ENCODE measurements at places on chromosomes 1 and 21.

DNA sequence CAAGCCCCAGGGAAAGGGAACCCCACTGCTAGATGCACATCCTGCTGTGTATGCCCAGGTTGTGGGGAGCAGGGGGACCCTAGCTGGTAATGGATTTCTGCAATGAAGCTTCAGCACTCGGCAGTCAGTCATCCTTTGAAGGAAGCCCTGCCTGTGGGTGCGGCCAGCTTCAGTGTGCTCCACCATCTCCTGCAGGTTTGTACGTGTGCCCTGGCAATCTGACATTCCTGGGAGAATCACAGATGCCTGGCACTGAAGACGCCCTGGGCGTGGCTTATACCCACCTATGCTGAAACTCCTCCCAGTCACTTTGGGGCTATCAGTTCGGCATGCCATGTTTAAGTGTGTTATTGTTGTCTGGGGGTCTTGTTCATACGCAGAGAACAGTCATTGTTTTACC is 6.8 kb downstream of the SPRR5 start:
- DNase-seq: no peak

- no peak for DNase-seq
Observed at GRCh38 chr1:110341146-110341871, 2.1 kb downstream of the RBM15 start.

DNA sequence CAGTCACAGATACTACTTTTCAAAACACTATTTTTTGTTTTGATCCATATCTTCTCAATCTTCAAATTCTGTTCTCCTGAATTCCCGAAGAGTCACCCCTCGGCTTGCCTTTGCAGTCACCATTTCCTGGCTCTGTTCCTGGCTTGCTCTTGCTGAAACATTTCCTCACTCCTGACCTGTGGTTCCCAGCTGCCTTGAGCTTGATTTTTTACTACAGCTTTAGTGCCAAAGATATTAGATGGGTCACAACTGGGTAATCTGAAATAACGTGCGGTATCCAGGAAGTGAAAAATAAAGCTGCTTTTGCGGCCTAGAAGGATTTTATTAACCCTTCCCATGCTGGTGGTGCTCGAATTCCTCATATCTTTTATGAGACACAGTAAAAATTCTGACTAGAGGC is 318.8 kb downstream of the PCP4 start:
- no peak for DNase-seq

- no peak for DNase-seq
Observed at GRCh38 chr1:217418269-217419193, 212.4 kb downstream of the GPATCH2 start.

GRCh38 chr1:221794079-221794670 is 52.3 kb upstream of the DUSP10 start:
- DNase-seq: no peak

DNA sequence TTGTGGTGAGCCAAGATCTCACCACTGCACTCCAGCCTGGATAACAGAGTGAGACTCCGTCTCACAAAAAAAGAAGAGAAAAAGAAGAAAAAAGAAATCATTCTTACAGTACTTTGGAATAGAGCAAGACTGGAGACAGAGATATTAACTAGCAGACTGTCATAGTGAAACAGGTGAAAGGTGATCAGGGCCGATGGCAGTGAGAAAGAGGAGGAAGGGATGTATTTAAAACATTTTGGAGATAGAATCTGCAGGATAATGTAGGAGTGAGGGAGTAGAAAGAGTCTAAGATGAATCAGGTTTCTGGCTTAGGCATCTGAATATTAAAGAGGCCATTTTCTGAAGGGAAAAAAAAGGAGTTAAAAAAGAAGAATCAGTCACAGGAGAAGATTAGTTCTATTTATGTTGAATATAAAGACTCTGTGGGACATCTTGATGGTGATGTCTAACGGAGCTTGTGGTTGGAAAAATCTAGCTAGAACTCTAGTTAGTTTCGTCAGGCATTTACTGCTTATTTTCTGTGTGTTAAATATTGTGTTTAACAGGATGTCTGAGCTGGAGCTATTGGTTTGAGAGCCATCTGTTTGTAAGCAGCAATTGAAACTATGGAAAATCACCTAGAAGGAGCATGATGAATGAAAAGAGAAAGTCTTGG is 28.4 kb downstream of the BCL9 start:
- DNase-seq: no peak

- DNase-seq: no peak
Observed at GRCh38 chr1:177798614-177799013, 171.2 kb downstream of the SEC16B start.

GRCh38 chr1:208536212-208536611 is 292.0 kb upstream of the PLXNA2 start:
- DNase-seq: no peak

DNA sequence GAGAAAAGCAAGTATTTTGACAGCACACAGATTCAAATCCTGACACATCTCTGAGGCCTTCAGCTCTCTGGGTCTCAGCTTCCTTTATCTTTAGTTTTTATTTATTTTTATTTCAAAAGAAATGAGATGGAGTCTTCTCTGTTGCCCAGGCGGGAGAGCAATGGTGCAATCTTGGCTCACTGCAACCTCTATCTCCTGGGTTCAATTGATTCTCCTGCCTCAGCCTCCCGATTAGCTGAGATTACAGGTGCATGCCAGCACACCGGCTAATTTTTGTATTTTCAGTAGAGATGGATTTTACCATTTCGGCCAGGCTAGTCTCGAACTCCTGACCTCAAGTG is 19.1 kb upstream of the ATP2B4 start:
- no peak for DNase-seq

DNA sequence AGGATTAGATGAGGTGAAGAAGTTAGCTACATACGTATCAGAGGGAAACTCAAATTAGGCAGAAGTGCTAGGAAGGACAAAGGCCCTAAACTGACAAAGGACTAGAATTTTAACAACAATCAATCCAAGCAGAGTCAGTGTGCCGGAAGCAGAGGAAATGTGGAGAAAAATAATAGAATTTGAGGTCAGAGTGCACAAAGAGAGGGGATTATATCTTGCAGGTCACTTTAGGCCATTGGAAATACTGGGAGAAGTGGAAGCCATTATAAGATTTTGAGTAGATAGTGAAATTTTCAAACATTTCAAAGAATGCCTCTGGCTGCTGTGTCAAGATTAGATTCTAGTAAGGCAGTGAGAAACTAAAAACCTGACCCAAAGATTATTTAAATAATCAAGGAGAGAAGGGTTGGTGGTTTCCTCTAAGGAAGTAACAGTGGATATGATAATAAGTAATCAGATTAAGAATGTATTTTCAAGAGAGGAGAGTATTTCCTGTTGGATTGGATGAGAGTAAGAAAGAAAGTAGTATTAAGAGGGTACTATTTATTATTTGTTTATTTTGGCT is 889.2 kb upstream of the NCAM2 start:
- no peak for DNase-seq

DNA sequence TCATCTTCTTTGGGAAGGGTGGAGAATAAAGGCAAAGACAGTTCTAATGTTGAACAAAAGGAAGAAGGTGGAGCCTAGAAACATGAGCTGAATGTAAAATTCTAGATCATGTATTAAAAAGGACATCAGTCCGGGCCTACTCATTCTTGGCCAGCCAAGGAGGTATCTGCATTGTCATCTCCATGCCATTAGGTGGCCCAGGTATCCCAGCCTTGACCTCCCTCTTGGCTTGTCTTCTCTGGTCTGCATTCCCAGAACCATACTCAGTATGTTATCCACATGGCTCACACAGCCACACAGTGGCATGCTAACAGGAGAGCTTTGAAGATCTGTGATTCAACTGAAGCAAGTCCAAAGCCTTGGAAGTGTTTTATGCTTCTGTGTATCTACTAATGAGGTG is 369.8 kb upstream of the KAZN start:
- no peak for DNase-seq

DNA sequence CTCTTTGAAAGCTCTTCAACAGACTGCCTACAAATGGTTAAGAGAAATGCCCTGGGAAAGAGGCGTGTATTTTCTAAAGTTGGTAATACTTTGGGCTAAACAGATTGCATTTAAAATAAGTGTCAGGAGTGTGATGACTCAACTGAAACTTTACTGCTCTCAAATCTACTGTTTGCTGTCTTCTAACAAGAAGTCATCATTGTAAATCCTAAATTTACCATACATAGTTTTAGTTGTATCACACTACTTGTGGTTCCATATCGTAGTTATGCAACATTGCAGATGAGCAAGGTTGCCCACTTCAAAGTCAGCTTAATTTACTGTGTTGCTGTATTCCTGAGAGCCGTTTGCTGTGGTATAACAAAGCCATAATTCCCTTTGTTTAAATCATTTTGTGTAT is 59.6 kb downstream of the RGS21 start:
- no peak for DNase-seq

GRCh38 chr1:89918127-89918793 is 76.7 kb upstream of the ZNF326 start:
- peak; percentile 58 for DNase-seq

GRCh38 chr1:56477164-56478111 is 101.9 kb downstream of the PLPP3 start:
- no peak for DNase-seq

GRCh38 chr1:119964673-119965363 is 68.5 kb upstream of the ADAM30 start:
- no peak for DNase-seq

DNA sequence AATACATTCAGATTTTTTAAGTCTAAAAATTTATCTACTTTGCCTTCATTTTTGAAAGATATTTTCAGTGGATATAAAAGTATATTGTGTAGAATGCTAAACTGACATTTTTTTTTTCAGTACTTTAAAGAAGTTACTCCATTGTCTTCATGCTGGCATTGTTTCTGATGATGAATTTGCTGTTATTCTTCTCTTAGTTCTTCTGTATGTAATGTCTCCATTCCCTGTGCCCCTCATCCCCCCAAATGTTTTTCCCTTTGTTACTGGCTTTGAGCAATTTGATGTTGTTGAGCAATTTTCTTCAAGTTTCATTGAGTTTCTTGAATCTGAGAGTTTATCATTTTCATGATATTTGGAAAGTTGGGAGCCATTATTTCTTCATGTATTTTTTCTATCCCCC is 20.8 kb upstream of the VANGL1 start:
- no peak for DNase-seq

DNA sequence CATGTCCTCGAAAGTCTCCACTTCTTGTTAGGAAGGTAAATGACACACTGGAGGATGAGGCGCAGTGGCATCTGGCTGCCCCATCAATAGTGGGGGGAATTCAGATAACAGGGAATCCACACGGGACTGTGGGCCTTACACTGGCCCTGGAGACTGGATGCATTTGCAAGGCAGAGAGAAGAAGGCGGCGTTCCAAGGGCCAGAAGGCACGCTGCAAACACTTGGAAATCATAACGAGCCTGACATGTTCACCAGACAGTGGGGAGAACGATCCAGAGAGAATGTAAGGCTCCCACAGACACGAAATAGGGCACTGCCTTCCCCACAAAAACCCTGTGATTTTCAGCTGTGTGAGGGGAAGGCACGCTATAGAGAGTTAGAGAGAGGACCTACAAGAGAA is 70.5 kb downstream of the PGBD5 start:
- DNase-seq: no peak

GRCh38 chr1:2079396-2080085 is 29.3 kb downstream of the PRKCZ start:
- DNase-seq: no peak

GRCh38 chr21:25925064-25925800 is 190.5 kb downstream of the GABPA start:
- DNase-seq: no peak

DNA sequence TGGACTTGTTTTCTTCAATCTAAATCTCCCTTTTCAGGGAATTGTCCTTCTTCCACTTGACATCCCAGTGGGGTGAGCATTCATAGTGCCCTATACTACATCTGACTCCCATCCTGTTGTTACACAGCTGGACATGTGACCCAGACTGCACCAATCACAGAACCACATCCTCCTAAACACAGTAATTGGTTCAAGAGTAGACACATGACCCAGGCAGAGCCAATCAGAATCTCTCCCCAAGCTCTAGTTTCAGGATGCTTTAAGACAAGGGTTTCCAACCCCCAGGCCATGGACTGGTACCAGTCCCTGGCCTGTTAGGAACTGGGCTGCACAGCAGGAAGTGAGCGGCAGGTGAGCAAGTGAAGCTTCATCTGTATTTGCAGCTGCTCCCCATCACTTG is 5.6 kb upstream of the DDOST start:
- DNase-seq: peak; percentile 16

- DNase-seq: no peak
Observed at GRCh38 chr21:45027241-45028196, 46.9 kb upstream of the ADARB1 start.

DNA sequence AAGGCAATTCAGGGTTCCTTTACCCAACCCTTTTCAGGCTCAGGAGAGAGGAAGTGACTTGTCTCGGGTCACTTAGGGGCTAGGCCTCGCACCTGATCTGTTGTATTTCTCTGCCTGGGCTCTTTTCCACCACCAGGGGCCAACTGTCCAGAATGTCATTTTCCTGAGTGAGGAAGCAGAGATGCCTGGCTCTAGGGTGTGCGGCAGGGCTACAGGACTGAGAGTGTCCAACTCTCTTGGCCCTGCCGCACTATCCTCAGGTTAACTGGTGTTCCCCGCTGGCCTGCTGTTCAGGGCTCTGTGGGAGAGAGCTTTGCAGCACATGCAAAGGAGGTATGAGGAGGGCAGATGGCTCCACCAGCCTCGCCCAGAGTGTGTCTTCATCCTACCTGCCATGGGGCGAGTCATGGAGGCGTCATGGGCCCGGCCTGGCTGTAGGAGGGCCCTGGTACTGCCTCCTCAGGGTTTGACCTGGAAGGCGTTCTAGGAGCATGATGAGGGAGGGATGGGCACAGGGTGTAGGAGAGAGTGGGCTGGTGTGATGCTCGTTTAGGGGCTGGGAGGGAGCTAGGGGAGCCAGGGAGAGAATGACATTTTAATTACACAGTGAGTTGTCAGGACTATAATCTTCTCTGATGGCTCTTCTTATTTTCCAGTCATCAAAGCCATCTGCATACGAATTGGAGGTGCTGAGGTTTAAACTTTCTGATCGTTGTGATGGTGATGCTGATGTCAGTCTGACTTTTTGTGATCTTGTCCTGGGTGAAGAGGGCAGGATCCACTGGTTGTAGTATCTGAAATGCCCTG is 128.3 kb downstream of the NOS1AP start:
- DNase-seq: no peak

DNA sequence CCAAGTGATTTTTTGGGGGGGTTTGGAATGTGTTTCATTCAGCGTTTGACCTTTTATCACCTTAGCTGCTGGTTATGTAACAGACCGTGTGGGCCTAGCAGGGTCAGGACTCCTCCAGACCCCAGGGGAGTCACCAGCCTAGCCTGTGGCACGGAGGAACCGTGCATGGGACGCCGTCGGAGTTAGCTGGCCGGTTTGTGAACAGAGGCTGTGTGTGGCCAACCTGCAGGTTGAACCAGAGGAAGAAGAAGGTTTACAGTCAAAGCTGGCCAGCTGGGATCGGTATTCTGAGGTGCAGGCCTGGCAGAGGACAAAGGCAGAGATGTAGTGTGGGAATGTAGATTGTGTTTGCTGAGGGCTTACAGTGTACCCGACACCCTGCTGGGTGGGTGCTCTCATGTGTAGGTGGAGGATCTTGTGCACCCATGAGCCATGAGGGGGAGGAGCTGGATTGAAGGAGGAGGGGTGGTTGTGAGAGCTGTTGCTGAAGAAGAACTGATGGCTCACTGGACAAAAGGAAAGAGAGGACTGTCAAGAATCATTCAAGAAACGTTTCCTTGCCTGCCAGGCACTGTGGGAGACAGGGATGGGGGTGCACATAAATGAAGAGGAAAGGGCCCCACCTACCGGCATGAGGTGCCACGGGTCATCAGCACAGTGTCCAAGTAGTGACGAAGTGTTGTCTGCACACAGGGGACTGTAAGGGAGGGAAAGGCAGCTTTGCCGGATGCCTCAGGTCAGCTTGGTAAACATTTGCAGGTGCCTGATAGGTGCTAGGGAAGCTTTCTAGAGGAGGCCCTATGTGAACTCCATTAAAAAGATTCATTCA is 40.0 kb upstream of the PWP2 start:
- no peak for DNase-seq
